ENCODE measurements at places on chromosomes 5 and 9.

DNA sequence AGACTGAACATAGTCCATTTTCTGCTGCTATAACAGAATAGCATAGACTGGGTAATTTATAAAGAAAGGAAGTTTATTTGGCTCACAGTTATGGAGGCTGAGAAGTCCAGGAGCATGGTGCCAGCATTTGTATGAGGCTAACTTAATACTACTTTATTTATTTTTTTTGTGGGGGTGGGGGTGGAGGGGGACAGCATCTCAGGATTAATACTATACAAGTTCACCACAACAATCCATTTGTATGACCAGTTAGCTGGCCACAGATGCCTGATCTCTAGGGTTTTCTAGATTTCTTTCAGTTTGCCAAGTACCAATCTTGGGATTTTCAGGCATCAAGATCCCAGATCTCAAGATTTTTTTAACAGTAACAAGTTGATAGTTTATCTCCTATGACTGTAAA lies 20.3 kb downstream of the ANGPTL2 start:
- no peak for DNase-seq

DNA sequence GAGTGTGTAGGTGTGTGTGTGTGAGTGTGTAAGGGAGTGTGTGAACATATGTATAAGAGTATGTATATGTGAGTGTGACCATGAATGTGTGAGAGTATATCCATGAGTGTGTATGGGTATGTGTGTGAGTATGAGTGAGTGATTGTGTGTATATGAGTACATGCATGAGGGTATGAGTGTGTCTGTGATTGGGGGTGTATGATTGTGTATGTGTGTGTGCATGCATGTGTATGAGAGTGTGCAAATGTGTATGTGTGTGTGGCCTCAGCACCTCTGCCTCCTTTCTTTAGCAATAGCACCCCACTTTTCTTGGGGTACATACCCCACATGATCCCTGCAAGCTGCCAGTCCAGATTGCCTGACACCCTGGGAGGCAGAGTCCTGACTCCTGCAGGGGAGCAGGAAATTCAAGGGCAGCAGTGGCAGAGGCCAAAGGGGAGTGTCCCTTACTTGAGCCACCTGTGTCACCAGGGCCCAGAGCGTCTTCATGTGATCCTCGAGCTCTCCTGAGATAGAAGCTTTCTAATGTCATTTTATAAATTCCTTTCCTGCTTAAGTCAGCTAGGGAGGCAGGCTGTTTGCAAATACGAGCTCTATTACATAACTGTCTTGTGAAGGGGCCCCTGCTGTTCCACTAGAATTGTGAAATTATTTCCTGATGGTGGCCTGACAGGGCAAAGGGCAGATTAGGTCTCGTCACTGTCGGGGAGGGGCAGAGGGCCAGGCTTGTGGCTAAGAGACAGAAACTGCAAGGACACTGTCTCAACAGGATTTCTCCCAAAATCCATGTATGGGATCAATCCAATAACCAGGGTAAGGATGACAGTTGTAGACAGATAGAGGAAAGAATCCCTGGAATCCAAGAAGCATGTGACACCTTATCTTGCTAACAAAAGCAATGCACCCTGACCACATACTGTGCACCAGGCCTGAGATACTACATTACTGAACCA lies 389.1 kb downstream of the GADD45G start:
- no peak for DNase-seq

GRCh38 chr5:124444147-124444775 lies 302.2 kb downstream of the ZNF608 start:
- no peak for DNase-seq

GRCh38 chr5:159098603-159099436 lies 896 bp downstream of the EBF1 start:
- no peak for DNase-seq

- no peak for DNase-seq
Observed at GRCh38 chr9:109355564-109356297, 34.9 kb upstream of the EPB41L4B start.

- DNase-seq, result no peak
Observed at GRCh38 chr5:122183788-122184170, 54.4 kb downstream of the ZNF474 start.

GRCh38 chr5:62509806-62510205 lies 68.8 kb upstream of the LRRC70 start:
- DNase-seq, result no peak

GRCh38 chr5:165407352-165407751 lies 1901.9 kb downstream of the MAT2B start:
- no peak for DNase-seq

GRCh38 chr5:50320131-50320749 lies 120.8 kb downstream of the EMB start:
- no peak for DNase-seq
